ENCODE measurements at places on chromosomes 11 and 22.

- no peak for DNase-seq
Measured at GRCh38 chr11:119038884-119039283, 8.2 kb upstream of the SLC37A4 start.

- DNase-seq: no peak
Measured at GRCh38 chr11:76462317-76462716, 17.5 kb downstream of the EMSY start.

DNA sequence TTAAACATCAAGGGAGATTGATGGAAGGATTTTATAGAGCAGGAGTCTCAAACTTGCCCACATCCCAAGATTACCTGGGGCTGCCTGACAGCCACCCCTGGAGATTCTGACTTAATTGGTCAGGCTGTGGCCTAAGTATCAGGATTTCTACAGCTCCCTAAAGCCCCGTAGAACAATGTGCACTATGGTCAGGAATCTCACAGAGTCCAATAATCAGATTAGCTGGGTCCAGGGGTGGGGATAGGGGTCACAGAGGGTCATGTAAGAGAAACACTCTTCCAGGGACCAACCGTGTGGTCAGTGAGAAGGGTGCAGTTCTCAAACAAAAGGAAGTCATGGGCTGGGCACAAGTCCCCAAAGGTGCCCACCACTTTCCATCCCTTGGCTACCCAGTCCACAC lies 20.5 kb upstream of the FBLN1 start:
- DNase-seq: no peak

DNA sequence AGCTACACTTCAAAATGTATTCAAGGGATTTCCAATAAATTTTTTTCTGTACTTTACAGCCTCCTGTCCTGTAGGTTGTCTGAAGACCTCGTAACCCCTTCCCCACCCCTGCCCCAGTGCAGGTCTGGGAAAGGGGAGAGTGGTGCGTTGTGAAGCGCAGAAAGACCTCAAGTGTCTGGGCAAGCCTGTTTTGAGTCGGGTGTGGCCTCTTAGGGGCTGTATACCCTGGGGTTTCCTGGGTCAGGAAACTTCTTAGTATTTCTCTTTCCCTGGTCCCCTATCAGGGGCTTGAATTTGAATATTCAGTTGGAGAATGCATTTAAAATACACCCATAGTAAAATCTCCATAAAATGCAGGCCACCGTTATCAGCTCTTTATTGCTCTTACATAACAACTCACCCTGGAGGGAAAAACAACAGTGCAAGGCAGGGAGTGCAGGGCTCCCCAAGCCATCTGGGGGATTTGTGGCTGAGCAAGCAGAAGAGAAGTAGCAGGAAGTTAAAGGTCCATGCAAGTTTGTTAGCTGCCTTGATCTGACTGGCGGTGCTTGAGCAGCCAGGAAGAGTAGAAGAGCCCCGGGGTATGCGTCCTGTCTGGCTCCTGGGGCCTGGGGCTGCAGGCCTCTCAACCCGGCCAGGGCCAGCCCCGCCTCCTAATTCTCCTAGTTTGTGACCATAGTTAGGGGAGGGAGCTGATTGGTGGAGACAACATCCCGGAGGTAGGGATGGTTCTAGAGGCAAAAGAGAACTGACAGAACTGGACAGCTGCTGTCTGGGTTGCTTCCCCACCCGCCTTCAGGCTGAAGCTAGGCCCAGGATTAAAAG lies 25.7 kb downstream of the ARHGAP1 start:
- peak; percentile 75 for DNase-seq

GRCh38 chr11:10898003-10898762 lies 40.3 kb upstream of the ZBED5 start:
- DNase-seq: no peak

- no peak for DNase-seq
Measured at GRCh38 chr11:107592231-107592590, 1.3 kb downstream of the ELMOD1 start.

GRCh38 chr11:101401245-101401644 lies 182.6 kb downstream of the TRPC6 start:
- DNase-seq: peak; percentile 26

DNA sequence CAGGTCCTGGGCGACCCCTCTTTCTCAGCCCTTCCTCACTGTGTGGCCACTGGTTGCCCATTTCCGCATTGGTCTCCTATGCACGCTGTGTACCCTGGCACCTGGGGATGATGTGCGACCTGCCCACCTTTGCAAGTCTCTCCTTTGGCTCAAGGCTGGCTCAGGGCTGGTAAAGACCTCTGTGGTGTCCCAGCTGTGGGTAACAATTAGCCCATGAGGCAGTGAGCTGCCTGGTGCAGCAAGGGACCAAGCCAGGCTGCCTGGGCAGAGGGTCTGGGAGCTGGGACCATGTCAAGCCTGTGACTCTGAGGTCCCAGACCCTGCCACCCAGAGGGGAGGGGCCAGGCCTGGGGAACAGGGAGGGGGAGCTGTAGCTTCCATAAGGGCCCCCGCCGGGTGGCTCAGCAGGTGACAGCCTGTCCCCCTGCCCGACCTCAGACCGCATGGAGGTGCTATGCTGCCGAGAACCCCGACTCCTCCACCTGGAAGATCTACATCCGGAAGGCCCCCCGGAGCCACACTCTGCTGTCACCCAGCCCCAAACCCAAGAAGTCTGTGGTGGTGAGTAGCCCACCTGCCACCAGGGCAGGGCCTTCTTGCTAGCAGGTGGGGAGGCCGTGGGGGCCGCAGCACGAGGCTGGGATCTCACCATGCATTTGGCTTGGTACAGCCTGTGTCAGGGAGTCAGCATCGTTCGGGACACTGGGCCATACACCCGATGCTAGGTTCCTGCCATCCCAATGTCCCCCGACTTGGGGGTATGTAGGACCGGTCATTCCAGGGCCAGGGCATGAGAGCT lies 112.5 kb downstream of the KCNQ1OT1 start:
- DNase-seq: no peak

DNA sequence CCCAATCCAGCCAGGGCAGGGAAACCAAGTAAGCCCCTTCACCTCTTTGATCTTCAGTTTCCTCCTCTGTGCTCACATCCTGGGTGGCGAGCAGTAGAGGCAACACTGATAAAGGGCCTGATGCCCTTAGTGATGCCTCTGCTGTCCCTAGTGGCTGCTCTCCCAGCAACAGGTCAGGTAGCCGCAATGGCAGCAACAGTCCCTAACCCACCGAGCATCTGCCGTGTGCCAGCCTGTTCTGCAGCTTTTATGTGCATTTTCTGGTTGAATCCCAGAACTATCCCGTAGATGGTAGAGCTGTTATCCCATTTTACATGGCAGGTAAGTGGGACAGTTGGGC lies 5.2 kb downstream of the SCYL1 start:
- DNase-seq: no peak

GRCh38 chr22:29205252-29205593 lies 473 bp upstream of the EMID1 start:
- no peak for DNase-seq

GRCh38 chr22:41352058-41352457 lies 29.7 kb upstream of the TEF start:
- peak; percentile 41 for DNase-seq

DNA sequence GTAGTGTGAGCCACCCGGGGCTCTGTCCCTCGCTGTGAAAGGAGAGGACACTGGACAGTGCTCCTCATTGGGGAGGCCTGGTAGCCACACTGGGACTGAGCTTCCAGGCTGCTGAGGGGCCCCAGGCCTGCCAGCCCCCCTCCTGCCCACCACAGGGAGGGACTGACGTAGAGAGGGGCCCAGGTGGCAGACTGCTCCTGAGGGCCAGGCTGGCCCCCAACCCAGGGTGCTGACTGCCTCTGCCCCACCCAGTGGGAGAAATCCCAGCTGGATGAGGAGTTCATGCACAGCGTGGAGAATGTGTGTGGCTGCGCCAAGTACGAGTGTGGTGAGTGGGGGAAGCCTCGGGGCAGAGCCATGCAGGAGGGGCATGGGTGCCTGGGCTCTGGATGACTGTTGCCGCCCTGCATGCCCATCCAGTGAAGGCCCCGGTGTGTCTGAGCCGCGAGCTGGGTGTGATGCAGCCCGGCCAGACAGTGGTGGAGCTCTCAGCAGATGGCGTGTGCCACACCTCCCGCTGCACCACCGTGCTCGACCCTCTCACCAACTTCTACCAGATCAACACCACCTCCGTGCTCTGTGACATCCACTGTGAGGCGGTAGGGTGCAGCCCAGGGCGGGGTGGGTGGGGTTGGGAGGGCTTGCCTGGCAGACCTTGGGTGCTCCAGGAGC lies 78.7 kb upstream of the MYOD1 start:
- no peak for DNase-seq

GRCh38 chr11:73356979-73357860 lies 19.0 kb upstream of the RELT start:
- no peak for DNase-seq

DNA sequence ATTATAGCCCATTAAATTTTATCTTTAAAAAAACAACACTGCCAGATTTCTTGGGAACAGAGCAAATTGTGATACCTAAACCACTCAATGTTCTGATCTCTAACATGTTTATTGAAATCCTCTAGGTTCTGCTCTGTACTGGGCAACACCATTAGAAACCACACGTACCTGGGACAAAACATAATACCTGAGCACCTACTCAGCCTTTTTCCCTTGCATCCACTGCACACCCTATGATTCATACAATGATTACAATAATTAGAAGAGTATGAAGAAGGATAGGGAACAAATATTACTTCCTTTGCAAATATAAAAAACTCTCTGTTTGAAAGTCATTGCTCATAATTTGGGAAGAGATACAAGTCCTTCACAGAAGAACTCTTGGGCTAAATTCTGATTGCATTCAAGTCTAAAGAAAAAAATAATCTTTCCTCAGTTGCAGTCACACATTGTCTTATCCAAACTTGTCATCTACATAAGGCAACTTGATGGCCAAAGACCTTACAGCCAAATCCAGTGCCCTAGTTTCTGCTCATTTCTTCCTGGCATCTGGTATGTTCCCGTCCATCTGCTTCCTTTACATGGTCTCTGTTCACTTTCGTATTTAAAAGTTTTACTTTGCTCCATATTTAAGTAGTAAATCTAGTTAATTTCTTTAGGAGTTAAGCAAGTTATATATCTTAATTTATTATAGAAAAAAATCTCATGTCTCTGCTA lies 407.4 kb downstream of the LRRC4C start:
- DNase-seq: no peak

- DNase-seq: no peak
Measured at GRCh38 chr22:44588348-44588747, 90.3 kb upstream of the RTL6 start.

DNA sequence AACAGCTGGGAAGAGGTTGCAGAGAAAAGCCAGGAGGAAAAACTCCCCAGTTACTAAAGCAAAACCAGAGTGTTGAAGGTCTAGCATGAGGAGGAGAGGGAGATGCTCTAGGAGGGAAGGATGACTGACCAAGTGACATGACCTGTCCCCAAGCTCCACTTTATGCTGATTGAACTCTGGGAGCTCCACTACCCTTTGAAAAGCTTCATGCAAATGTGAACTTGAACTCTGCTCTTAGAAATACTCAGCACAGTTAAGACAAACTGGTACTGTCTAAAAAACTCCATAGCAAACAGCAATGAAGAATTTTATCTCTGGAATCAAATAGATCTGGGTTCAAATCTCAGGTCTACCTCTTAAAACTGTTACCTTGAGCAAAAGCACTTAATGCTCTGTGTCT lies 14.5 kb upstream of the POU2AF1 start:
- no peak for DNase-seq

GRCh38 chr22:48902983-48903650 lies 924.6 kb downstream of the BRD1 start:
- no peak for DNase-seq

- DNase-seq: no peak
Measured at GRCh38 chr11:47350315-47350714, 2.2 kb downstream of the MYBPC3 start.

DNA sequence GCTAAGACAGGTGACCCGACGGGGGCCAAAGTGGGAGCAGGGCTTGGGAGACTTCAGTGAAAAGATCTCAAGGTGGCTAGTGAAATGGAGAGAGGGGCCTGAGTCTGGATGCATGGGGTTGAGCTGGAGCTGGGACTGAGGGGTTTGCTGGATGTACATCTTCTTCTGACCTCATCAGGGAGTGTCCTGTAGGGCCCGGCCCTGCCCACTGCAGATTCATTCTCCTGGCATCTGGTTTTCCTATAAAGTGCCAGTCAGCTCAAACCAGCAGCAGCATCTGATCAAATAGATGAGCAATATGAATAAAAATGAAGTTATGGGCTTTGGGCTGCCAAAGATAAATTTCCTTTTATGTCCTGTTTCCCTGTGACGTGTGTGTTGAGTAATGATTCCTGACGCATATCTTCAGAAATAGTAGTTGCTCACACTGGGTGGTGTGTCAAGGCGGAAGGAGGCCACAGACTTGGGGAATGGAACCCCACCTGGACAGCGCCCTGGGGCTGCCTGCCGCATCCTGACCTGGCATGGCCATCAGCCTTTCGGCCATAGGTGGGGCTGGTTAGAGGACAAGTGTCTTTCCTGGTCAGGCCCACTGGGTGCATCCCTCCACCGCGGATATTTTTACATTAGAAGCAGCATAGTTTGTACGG lies 135.4 kb downstream of the OSBP2 start:
- DNase-seq: peak; percentile 94

DNA sequence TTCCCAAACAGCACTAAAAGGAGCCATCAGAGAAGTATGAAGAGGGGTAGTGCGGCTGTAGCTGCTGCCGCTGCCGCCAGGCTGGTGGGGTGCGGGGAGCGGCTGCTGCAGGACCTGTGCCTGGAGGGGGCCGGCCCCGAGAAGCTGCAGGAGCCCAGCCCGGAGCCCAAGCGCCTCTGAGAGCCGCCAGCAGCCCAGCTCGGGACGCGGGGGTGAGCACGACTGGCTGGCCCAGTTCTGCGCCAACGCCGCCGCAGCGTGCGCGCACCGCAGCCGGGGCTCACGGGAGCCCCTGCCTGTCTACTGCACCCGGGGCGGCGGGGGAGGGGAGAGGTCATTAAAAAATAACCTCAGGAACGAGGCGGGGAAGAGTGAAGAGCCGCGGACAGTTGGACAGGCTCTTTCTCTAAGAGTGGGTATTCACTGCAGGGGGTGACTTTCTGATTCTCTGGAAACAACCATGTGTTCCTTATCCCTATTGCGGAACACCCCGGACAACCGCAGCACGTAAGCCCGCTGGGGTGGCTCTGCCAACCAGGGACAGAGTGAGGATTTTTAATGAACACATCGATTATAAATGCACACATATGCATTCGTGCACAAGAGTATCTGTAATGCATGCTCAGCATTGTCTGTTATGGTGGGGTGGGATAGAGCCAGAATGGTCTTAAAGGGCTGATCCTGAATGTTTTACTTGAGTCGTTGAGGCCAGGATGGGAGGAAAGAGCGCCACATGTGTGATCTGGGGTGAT lies 453 bp downstream of the GAS2 start:
- DNase-seq: peak; percentile 1

- peak; percentile 75 for DNase-seq
Measured at GRCh38 chr11:107819361-107820014, 39.1 kb downstream of the SLC35F2 start.
